ENCODE measurements at places on chromosomes 16 and 17.

- DNase-seq, result no peak
These were observed 172.0 kb downstream of the CYB561 start for GRCh38 chr17:63274146-63274545.

GRCh38 chr16:10625595-10626357, 45.4 kb upstream of the EMP2 start:
- no peak for DNase-seq

GRCh38 chr17:32960815-32961214, 30.8 kb upstream of the SPACA3 start:
- DNase-seq, result no peak

DNA sequence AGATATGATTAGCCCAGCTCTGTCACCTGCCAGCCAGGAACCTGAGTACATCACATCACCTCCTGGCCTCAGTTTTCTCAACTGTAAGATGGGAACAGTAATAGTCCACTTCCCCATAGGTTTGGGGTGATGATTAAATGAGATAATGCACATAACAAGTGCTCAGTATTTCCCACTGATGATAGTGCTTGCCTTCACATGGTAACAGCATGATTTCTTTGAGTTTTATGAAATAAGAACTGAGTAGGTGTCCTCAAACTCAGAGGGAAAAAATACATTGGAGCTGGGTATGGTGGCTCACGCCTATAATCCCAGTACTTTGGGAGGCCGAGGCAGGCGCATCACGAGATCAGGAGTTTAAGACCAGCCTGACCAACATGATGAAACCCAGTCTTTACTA, 30.1 kb upstream of the SNN start:
- DNase-seq, result no peak

DNA sequence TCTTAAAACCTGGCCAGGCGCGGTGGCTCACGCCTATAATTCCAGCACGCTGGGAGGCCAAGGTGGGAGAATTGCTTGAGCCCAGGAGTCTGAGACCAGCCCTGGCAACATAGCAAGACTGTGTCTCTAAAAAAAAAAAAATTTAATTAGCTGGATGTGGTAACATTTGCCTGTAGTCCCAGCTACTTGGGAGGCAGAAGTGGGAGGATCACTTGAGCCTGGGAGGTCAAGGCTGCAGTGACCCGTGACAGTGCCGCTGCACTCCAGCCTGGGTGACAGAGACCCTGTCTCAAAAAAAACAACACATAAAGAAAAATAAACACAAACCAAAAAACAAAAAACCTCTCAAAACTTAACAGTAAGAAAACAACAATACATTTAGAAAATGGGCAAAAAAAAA, 106.3 kb downstream of the SMG6 start:
- no peak for DNase-seq

DNA sequence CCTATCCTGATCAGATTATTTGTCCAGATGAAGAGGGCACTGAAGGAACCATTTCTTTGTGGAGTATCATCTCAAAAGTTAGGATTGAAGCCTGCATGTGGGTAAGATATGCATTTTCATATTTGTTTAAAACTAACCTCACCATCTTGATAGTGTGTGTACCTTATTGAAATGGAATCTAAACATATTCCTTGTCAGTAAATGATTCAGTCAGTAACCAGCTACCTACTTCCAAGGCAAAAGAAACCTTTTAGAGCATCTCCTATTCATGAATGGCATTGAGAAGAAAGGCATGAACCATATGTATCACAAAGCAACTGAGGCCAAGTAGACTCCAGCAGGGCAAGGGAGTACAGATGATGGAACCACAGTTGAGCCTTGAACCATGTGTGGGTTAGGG, 57.6 kb downstream of the VMP1 start:
- DNase-seq, result no peak

DNA sequence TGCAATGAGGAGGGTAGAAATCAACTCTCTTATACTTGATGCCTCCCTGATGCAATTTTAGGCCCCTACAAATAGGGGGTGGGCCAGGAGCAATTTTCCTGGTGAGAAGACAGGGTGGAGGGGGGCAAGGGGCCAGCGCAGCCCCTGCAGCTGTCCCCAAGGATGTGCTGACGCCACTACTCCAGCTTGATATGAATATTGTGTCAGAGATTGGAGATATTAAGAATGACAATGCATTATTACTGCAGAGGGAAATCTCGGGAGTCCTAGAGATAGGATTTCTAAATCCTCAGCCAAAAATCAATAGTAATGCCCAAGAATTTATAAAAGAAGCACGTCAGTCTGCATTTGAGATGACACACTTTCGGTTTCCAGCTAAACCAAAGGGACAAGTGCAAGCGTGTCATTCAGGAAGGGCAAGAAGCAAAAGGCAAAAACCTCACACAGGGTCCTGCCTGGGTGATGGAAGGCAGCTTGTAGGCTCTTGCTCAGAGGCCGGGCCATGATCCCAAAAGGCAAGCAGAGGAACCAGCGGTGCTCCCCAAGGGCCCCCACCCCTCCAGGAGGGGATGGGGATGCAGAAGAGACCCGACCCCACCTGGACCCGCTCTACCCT, 178.8 kb downstream of the C16orf78 start:
- no peak for DNase-seq

GRCh38 chr17:33523577-33523981, 230.5 kb upstream of the ASIC2 start:
- DNase-seq, result no peak

GRCh38 chr16:74743045-74743667, 31.5 kb downstream of the FA2H start:
- DNase-seq, result no peak

DNA sequence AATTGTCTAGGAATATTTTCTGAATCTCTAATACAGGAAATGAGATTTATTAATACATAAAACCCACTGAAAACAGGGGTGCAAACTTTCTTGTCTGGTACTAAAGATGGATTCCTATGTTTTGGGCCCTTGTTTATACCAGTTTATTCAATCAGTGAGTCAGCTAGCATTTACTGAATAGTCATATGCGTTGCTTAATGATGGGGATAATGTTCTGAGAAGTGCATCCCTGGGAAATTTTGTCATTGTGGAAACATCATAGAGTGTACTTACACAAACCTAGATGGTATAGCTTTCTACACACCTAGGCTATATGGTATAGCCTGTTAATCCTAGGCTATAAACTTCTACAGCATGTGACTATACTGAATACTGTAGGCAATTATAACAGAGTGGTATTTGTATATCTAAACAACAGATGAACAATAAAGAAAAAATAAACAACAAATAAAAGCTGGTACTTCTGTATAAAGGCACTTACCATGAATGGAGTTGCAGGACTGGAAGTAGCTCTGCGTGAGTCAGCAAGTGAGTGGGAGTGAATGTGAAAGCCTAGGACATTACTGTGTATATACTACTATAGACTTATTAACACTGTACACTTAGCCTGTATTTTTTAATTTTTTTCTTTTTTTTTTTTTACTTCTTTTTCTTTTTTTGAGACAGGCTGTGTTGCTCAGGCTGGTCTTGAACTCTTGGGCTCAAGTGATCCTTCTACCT, 63.7 kb downstream of the SIAH1 start:
- no peak for DNase-seq

DNA sequence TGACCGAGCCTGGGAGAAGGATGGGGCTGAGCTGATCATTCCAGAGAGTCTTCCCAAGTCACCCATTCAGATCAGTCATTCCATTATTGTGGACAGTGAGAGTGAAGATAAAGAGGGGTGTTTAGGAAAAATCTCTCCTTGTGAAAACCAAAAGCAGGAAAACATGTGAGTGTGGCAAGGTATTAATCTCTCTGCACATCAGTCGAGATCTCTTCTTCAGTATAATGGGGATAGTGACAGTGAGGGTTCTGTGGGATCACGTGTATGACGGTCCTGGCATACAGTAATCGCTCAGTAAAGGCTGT, 35.4 kb downstream of the CHD9 start:
- DNase-seq, result no peak

Measured in ACHN (cell line).